ENCODE measurements at places on chromosomes 6 and 20. TPM values are rescaled to one million over a fixed set of nuclear protein-coding genes. Genes with fewer than 3 reads are reported as not detected.

The AIF1 gene
- 9.8 TPM for total RNA-seq

GRCh38 chr6:121593011-121593641 is 157.7 kb downstream of the GJA1 start:
- no peak overlapping the region for H3K27ac ChIP-seq
- DNase-seq, result no peak
- no peaks in the 10 kb centered on the region for H3K4me1 ChIP-seq
- H3K4me3 ChIP-seq, result no peak overlapping the region

GRCh38 chr6:117992856-117993255 is 85.8 kb downstream of the SLC35F1 start:
- no peaks in the 10 kb centered on the region for H3K27me3 ChIP-seq
- H3K27ac ChIP-seq, result no peak overlapping the region
- H3K36me3 ChIP-seq, result no peaks in the 10 kb centered on the region
- H3K4me1 ChIP-seq, result 0 out of 2 replicates have a peak, but pooled peaks cover 2% of the 10 kb centered on the region

DNA sequence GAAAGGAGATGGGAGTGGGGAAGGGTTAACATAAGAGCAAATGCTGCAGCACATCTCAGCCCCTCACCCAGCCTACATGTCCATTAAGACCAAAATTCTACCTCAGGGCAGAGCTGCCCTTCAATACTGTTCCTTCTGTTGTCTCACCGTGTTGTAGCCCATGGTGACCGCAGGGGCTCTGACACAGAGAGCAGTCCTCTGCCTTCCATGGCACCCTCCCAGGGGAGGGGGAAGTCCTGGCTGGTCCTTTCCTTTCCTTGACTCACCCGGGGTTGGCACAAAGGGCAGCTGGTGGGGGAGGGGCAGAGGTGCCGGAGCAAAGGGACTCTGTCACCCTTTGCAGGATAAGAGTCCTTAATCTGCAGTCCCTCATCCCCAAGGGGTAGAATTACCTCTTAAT is 15.2 kb downstream of the NKX2-2 start:
- no peaks in the 10 kb centered on the region for H3K36me3 ChIP-seq
- H3K27me3 ChIP-seq, result no peaks in the 10 kb centered on the region
- no peak overlapping the region for H3K27ac ChIP-seq
- peaks cover 8% of the 10 kb centered on the region for H3K4me1 ChIP-seq

- peaks cover 7% of the 10 kb centered on the region for H3K4me1 ChIP-seq
- no peak overlapping the region for H3K4me3 ChIP-seq
- no peak for DNase-seq
- 0 out of 2 replicates have a peak, but pooled peaks cover 2% of the 10 kb centered on the region for H3K27me3 ChIP-seq
These were observed 82.3 kb upstream of the FRMD1 start for GRCh38 chr6:168161371-168161750.
